ENCODE measurements at places on chromosomes 2 and 18.

- DNase-seq, result no peak
These were observed 9.0 kb upstream of the NPPC start for GRCh38 chr2:231935207-231935524.

DNA sequence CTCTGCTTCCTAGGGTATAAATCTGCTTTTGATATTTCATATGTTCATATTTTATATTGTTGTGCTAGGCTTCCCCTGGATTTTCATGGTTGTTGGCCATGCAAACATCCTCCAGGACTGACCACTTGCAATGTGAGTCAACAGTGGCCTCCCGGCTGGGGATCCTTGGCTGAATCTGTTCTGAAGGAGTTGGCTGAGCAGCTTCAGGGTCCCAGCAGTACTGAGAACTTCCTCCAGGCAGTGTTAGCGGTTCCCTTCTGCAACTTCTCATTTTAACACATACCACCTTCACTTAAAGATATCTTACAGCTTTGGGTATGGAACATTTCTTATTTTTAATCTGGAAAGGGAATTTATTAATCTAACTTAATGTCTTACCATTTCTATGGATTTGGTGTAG is 122.1 kb downstream of the DTNB start:
- DNase-seq, result peak; percentile 1

GRCh38 chr2:19859565-19859964 is 42.2 kb downstream of the TTC32 start:
- no peak for DNase-seq

DNA sequence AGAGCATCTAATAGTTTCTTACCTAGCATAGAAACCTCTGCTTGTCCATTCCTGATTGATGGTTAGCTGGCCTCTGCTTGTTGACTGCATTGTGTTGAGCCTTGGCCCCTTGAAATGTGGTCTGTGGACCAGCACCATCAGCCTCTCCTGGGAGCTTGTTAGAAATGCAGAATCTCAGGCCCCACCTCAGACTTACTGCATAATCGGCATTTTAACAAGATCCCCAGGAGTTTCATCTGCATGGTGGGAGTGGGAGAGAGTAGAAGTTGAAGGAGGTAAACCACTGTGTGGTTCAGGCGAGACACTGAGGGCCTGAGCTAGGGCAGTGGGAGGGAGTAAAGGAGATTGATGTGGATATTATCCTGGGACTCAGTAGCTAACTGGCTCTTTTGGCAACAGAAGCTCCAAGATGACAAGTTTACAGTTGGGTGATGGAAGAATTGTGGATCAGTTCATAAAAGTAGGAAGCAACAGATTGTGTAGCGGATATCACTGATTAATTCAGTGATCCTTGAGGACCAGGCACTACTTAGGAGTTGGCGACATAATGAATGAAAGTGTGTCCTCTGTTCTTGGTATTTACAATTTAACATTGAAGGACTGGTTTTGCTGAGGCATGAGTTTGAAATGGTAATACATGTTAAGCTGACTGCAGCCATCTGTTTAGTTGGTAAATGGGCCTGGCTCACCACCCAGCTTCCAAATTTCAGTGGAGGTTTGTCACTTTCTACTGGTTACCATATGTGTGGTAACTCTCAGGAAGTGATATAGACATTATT is 20.9 kb downstream of the PHLPP1 start:
- DNase-seq, result no peak

- DNase-seq, result no peak
These were observed 38.2 kb downstream of the ANKMY1 start for GRCh38 chr2:240519396-240520129.

Measured in CD4-positive, alpha-beta T cell treated with Interleukin-1 beta for 1 hour (primary cell).